ENCODE measurements at places on chromosomes 7 and 10. TPM values are rescaled to one million over a fixed set of nuclear protein-coding genes. Genes with fewer than 3 reads are reported as not detected.

GALNT11 gene
- 14.7 TPM for total RNA-seq

HMX3 gene
- total RNA-seq: not detected

MYOZ1 gene
- not detected for total RNA-seq

CACNA2D1 gene
- total RNA-seq: 2.1 TPM

ARHGEF35 gene
- total RNA-seq: 3.6 TPM

TLX1 gene
- total RNA-seq: 0.55 TPM

CALN1 gene
- total RNA-seq: 0.72 TPM

CYP2C9 gene
- 1,649 TPM for total RNA-seq

SOSTDC1 gene
- total RNA-seq: not detected

ATRNL1 gene
- total RNA-seq: 0.81 TPM

INMT gene
- total RNA-seq: 58.9 TPM

MRM2 gene
- 11.7 TPM for total RNA-seq

MYOF gene
- total RNA-seq: 4.1 TPM

PLCE1 gene
- total RNA-seq: 0.32 TPM

HOXA1 gene
- 0.17 TPM for total RNA-seq

CBLL1 gene
- total RNA-seq: 9.8 TPM

RADIL gene
- not detected for total RNA-seq

CDK14 gene
- 24.5 TPM for total RNA-seq

GPR146 gene
- total RNA-seq: 45.3 TPM

GUSB gene
- 49.1 TPM for total RNA-seq

SPOCK2 gene
- total RNA-seq: 1.3 TPM

ACTL6B gene
- not detected for total RNA-seq

HKDC1 gene
- total RNA-seq: 44.5 TPM

HTR7 gene
- 0.16 TPM for total RNA-seq

CPN1 gene
- 47.9 TPM for total RNA-seq

ADCY1 gene
- 9.5 TPM for total RNA-seq

SEMA3C gene
- total RNA-seq: 0.93 TPM

CNNM1 gene
- 0.27 TPM for total RNA-seq

CRHR2 gene
- total RNA-seq: not detected

All from right lobe of liver (tissue), 6 donors.